ENCODE measurements at places on chromosomes 1 and 21.

- DNase-seq, result no peak
Measured at GRCh38 chr1:78375996-78376395, 114.8 kb upstream of the PTGFR start.

DNA sequence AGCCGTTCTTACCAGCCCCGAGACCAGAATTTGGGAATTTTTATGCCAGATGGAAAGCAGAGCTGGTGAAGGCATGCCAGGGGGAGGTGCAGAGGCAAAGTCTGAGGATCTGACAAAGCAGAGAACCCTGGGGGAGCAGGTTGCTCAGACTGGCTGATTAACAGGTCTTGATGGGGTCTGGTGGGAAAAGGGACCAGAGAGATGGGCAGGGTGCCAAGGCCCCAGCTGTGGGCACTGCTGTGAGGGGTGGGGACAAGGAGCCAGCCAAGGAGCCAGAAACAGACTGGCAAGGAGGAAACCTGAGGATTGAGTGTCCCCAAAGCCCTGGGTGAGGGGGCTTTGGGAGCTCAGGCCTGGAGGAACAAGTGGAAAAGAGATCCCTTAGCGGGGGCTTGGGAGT, 21.4 kb downstream of the RPS6KA1 start:
- DNase-seq, result no peak

- DNase-seq, result no peak
Measured at GRCh38 chr1:44594353-44594752, 79.9 kb downstream of the TMEM53 start.

- no peak for DNase-seq
Measured at GRCh38 chr1:34758751-34759150, 789 bp upstream of the GJB4 start.

DNA sequence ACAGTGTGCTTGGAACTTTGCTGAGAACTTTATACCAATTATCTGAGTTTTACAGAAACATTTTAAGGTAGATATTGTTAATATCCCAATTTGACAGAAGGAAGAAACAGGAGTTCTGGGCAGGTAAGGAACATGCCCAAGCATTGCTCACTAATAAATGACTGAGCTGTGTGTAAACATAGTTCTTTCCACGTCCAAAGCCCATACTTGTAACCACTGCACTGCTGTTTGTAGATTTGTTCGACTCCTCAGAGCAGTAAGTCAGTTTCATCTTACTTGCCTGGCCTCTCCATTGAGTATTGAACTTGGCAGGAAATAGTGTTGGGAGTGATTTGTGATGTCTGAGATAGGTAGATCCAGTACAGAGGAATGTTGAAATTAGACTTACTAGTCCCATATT, 335.1 kb downstream of the KIF26B start:
- DNase-seq, result no peak

DNA sequence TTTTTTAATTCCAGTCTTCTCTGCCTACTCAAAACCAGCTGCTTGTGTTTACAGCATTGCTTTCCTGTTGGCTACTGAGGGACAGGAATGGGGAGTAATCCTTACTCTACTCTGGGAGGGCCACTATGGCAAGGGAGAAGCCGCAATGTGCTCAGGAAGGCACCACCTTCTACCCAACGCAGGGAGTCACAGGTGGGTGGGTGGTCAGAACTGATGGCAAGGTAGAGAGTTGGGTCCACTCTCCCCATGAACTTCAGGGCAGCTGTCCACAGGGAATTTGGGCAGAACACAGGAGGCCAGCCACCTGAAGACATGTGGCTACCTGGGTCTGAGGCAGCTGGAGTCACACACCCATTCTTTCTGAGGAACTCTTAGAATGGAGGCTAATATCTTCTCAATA, 40.5 kb upstream of the HMGB4 start:
- no peak for DNase-seq

DNA sequence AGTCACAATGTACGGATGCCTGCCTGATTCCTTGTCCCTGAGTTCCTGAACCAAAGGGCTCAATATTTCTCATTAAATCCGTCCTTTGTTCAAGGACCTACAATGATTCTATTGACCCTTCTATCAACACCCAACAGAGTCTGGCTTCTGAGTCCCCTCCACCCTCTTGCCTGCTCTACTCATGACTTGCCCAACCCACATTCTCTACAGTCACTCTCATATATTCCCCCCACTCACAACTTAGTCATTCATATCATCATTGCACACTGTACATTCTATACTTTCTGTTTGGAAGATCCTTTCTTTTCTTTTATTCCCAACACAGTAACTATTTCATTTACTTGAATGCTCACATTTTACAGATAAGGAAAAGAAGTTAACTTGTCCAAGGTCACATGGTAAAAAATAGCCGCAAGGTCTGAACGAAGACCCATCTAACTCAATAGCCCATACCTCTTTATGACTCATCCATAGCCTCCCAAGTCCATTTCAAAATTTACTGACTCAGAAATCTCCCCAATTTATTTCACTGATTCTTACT, 3.6 kb downstream of the OTUD7B start:
- no peak for DNase-seq

- DNase-seq, result no peak
Measured at GRCh38 chr1:118366286-118366685, 181.3 kb upstream of the SPAG17 start.

DNA sequence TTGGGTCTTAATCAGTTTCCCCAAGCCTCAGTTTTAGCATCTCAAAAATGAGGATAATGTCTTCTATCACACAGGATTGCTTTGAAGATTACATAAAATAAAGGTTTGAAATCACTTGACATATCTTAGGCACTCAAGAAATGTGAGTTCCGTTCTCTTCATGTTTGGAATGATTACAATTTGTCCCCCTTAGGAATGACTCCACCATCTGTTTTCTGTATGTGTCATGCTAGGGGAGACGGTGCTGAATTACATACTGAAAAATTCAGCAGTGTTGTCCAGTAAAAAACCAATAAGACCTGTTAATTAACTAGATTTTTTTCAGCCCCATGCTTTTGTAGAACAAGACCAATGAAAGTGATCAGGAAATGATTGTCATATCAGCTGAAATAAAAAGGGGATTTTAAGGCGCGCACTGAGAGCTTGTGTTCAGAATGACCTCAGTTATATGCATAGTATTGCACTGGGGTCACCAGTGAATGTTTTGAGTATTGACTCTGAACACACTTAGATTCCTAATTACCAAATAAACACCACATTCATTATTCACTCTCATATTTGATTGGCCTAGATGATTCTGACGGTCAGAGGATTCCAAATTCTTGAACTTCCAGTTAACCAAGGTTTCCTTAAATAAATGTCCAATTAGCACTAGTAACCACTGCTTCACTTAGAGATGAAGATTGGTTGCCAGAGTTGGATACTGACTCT, 114.5 kb upstream of the KCNK2 start:
- DNase-seq, result no peak

GRCh38 chr1:71364236-71364635, 283.4 kb upstream of the ZRANB2 start:
- no peak for DNase-seq

DNA sequence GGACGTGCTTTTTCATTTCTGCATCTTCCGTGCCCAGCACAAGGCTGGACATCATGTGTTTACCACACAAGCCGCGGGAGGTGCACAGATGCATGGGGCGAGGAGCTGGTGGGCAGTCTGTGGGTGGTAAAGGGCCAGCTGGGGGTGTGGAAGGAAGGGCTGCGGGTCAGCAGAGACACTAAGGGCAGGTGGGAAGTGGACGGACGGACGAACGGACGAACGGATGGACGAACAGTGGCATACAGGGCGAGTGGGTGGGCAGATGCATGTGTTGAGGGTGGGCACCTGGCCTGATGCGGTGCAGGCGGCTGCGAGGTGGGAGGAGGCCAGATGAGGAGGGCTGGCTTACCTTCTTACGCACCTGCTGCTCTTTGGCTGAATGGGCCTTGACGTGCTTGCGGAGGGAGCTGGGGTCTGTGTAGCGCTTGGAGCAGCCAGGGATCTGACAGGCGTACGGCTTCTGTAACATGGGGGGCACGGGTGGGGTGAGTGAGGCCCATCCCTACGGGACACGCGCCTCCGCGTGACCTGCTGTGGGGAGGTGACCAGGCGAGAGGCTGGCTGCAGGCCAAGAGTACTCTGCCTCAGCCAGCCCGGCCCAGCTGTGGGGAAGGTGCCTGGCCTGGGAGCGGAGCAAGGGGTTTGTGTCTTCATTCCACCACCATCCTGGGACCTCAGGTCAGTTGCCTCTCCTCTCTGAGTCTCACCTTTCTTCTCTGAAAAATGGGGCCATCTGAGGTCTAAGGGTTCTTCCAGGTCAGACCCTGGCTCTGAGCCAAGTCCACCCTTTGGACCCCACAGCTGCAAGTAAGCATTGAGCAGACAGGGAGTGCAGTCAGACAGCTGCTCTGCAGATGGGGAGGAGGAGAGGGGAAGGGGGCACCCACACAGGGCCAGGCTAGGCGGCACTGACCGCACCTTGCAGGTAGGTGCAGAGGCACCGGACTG, 65.5 kb downstream of the DMRTB1 start:
- DNase-seq, result peak; percentile 75

DNA sequence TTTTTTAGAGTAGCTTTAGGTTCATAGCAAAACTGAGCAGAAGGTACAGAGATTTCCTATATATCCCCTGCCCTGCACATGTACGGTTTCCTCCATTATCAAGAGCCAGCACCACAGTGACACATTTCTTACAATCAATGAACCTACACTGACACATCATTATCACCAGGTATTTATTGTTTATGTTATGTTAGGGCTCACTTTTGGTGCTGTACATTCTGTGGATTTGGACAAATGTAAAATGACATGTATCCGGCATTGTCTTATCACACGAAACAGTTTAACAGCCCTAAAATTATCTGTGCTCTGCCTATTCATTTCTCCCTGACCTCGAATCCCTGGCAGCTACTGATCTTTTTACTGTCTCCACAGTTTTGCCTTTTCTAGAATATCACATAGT, 93.7 kb upstream of the DPH5 start:
- no peak for DNase-seq

DNA sequence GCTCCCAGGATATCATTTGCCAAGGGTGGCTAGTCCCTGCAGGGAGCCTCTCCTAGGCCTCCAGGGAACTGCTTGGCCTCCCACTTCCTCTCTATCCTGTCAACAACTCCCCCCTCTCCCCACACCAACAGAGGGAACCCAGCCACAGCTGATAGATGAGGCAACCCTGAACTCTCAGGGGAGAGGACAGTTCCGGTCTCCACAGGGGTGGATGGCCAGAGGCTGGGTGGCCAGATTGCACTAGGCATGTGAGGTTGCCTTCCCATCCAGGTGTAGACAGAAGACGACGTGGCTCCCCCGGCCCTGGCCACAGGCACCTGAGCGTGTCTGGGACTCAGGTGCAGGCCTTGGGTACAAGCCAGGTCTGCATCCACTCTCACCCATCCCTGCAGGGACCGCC, 53.3 kb downstream of the TOR1AIP2 start:
- peak; percentile 43 for DNase-seq

DNA sequence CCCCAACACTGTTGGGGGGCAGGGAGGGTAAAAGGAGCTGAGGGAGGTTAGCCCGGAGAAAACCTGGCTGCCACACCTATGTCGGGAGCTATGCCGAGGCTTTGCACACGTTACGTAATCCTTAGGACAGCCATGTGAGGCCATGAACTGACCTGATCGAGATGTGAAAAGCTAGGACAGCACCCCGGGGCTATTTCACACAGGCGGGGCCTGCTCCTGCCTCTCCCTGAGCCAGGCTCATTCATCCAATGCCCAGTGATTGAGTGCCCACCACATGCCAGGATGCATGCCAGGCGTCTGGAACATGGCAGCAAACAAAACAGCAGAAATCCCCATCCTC, 30.2 kb downstream of the LDLRAP1 start:
- no peak for DNase-seq

DNA sequence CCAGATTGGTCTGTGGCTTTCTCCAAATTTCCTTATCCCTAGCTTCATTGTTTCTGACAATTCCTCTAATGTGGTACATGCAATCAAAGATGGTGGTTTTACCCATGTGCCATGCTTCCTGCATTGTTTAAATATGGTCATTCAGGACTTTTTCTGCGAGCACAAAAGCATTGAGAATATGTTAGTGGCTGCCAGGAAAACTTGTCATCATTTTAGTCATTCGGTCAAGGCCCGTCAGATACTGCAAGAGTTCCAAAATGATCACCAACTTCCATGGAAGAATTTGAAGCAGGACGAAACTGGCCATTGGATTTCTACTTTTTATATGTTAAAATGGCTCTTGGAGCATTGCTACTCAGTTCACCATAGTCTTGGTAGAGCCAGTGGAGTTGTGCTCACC, 3.7 kb downstream of the ZBED6 start:
- DNase-seq, result no peak

GRCh38 chr1:194062962-194063361, 876.5 kb upstream of the B3GALT2 start:
- DNase-seq, result no peak

- DNase-seq, result no peak
Measured at GRCh38 chr1:214404571-214405213, 123.7 kb downstream of the SMYD2 start.

DNA sequence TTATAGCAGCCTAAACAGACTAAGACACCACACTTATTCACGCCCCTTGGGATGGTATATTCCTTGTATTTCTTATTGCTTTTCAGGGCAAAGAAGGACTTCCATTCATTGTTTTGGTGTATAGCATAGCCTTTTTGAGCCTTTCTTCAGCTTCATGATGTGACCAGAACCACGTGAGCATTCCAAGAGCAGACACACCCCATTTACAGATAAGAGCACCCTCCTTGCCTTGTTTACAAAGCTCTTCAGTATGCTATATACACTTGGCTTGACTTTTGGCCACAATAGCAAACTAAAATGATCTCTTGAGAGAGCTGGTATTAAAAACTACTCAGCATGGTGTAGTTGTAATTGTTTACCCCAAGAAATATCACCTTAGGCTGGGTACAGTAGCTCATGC, 78.7 kb downstream of the PIK3R3 start:
- DNase-seq, result no peak

GRCh38 chr1:34668063-34668462, 86.8 kb upstream of the GJB5 start:
- no peak for DNase-seq

GRCh38 chr1:226542623-226543103, 5.9 kb upstream of the STUM start:
- peak; percentile 67 for DNase-seq

GRCh38 chr1:61318319-61319125, 236.2 kb downstream of the NFIA start:
- DNase-seq, result no peak

- DNase-seq, result no peak
Measured at GRCh38 chr1:25128121-25128621, 104.1 kb downstream of the SYF2 start.

DNA sequence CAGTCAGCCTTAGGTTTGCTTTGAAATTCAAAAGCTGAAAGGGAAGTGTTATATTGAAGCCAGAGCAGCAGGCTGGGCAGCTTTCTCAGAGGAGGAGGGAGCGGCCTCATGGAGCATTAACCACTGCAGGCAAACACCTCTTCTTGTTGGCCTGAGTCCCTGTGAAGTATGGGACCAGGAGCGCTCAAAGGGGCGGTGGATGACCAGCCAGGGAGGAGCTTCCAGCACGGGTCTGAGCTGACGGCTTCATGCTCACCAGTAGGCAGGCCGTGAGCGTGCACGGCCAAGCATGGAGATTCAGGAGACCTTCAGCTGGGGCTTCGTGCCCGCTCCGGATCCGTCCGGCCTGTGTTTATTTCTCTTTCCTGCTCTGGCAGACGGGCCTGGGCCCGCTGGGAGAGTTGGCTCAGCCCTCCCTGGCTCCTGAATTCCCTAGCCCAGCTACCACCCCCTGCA, 245.2 kb downstream of the TRABD2B start:
- DNase-seq, result no peak

GRCh38 chr1:27789540-27790041, 16.6 kb downstream of the STX12 start:
- DNase-seq, result peak; percentile 48
